ENCODE measurements at places on chromosomes 6 and 20. TPM values are rescaled to one million over a fixed set of nuclear protein-coding genes. Genes with fewer than 3 reads are reported as not detected.

The FNDC11 gene
- total RNA-seq, result 0.55 TPM

The ERVFRD-1 gene
- not detected for total RNA-seq

The MUC21 gene
- not detected for total RNA-seq

The GPR6 gene
- total RNA-seq, result not detected

The KCNQ5 gene
- 1.8 TPM for total RNA-seq

The NRN1 gene
- 10.7 TPM for total RNA-seq

The HDAC2 gene
- 65.6 TPM for total RNA-seq

The FBXO30 gene
- 47.1 TPM for total RNA-seq

The TNNC2 gene
- total RNA-seq, result not detected

The WFDC9 gene
- total RNA-seq, result not detected

The POM121L2 gene
- not detected for total RNA-seq

DNA sequence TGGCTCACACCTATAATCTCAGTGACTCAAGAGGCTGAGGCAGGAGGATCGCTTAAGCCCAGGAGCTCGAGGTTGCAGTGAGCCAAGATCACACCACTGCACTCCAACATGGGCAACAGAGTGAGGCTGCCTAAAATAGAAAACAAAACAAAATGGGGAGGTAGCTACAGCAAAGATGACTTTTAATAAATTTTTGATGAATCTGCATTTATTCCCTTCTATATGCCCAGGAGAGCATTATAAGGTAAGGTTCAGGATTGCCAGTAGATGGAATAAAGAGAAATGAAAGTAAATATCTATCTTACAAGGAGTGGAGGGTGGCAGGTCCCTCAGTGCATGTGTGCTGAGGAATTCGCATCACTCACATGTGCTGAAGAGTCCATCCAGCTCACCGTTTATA is 24.2 kb downstream of the UNC5CL start:
- DNase-seq, result no peak

DNA sequence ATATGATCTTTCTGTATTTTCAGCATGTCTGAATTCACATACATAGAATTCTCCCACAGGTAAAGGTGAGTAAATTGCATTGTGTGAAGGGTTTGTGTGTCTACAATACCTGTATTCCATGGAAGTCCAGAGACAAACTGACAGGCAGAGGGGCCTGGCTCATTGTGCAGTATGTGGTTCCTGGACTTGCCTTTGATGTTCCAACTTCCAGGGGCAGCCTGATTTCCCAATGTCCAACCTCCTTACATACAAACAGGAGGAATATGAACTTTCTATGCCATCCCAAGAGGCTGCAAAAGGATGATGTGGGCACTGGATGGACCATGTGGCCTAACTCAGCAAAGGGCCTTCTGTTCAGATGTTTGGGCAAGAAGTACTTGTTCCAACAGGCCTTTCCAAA is 58.5 kb downstream of the LYRM4 start:
- no peak for DNase-seq

- no peak for DNase-seq
Observed at GRCh38 chr6:46690141-46690755, 2.6 kb downstream of the TDRD6 start.

DNA sequence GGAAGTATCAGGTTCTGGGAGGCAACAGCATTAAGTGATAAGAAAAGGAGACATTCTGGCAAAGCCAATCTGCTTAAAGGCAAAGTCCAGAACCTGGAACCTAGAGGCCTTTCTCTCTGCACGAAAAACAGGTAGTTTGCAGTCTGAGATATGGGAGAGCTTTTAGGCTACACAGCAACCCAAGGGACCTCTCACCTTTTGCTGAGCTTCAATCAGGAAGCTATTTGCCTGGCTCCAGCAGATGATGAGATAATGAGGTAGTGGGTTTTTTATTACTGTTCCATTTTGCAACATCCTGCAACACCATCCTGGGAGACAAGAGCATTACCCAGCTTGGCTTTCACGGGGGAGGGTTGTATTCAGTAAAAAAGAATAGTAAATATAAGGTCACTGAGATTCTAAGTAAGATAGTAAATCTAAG is 143.1 kb downstream of the ADGRG6 start:
- no peak for DNase-seq

DNA sequence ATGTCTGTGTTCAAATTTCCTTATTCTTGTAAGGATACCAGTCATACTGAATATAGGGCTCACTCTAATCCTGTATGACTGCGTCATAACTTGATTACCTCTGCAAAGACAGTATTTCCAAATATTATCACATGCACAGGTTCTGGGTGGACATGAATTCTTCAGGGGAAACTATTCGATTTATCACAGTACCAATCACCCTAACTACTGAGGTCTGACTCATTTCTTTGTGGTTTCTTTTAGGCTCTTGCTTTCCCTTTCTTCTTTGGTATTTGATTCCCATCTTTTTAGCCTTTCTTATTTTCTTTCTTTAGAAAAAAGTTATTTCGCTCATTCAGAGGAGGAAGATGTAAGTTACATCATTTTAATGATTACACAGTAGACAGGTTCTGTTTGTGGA is 40.3 kb upstream of the TBX18 start:
- DNase-seq, result no peak

DNA sequence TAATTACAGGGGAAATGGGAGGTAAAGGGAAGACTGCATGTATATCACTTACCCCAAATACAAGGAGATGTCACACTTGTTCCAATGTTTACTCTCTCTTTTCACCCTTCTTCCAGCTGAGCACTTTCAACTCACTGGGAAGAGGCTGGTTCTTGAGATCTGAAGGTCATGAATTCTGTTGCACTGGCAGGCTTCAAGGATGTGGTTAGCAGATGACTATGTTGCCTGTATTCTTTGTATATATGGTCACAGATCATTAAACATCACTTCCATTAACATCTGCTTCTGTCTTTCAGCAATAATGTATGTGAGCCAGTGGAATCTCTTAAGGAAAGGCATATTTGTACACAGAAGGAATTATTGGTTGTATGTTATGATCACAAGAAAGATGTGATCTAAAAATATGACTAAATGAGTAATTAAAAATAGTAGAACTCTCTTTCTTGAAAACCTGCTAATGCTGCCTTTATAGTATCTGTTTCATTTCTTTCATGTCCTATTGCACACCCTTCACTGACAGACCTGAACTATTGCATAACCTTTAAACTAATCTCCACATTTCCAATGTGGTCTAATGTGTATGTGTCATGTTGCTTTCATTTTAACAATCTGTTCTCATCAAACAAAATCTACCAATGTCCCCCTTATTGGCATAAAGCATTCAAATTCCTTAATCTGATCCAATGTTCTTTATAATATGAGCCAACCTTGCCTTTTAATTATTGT is 131.4 kb upstream of the EPHA7 start:
- no peak for DNase-seq

GRCh38 chr6:33856655-33857054 is 52.9 kb upstream of the MLN start:
- DNase-seq, result no peak

GRCh38 chr20:52031563-52032303 is 159.8 kb downstream of the ZFP64 start:
- DNase-seq, result no peak

GRCh38 chr6:89862273-89862672 is 32.0 kb upstream of the GJA10 start:
- no peak for DNase-seq

DNA sequence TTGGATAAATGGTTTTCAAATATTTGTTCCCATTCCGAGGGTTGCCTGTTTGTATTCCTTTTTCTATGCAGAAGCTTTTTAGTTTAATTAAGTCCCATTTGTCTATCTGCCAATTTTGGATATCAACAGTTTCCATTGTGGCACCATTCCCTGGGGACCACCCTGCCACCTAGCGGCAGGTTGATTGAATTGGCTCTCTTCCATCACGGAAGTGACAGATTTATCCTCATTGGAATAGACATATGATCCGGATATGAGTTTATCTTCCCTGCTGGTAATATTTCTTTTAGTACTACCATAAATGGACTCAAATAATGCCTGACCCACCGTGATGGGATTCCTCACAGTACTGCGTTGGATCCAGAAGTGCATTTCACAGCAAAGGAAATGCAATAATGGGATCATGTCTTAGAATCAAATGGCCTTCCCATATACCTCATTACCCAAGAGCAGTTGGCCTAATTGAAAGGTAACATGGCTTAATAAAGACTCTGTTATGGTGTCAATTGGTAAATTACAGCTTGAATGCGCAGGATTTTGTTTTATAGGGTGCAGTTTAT is 327.0 kb downstream of the BMP2 start:
- no peak for DNase-seq

DNA sequence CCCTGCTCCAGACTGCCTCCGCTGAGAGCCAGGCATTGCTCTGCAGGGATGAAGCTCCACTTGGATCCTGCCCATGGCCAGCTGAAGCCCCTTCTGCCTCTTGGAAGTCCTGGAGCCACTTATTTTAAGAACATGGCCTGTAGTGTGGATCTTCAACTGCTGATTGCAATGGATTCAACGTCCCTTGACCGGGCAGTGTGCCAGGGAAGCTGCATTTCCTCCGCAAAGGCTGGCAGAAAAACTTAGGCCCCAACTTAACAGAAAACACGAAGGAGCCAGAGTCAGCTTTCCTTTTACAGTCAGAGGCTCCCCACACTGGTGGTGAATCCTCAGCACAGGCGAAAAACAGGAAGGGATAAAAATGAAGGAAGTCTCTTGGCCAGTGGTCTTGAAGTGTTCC is 26.3 kb upstream of the FOXQ1 start:
- no peak for DNase-seq

DNA sequence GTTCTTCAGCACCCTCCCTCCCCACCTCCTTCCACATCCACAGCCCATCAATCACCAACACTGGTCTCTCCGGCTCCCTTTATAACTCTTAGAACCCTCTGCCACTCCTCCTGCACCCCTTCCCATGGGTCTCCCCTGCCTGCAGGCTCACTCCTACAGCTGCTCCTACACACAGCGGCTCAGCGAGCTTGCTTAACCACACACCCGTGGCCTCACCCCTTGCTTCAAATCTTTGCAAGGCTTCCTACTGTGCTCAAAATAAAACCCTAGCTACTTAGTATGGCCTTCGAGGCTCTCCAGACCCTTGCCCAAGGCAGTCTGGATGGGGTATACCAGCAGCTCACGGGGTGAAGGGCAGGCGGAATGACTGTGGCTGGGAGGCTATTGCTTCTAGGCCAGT is 63.7 kb downstream of the JPH2 start:
- DNase-seq, result no peak

- no peak for DNase-seq
Observed at GRCh38 chr6:134589512-134589911, 271.6 kb upstream of the SGK1 start.

GRCh38 chr6:35719404-35719829 is 17.4 kb upstream of the ARMC12 start:
- DNase-seq, result no peak

DNA sequence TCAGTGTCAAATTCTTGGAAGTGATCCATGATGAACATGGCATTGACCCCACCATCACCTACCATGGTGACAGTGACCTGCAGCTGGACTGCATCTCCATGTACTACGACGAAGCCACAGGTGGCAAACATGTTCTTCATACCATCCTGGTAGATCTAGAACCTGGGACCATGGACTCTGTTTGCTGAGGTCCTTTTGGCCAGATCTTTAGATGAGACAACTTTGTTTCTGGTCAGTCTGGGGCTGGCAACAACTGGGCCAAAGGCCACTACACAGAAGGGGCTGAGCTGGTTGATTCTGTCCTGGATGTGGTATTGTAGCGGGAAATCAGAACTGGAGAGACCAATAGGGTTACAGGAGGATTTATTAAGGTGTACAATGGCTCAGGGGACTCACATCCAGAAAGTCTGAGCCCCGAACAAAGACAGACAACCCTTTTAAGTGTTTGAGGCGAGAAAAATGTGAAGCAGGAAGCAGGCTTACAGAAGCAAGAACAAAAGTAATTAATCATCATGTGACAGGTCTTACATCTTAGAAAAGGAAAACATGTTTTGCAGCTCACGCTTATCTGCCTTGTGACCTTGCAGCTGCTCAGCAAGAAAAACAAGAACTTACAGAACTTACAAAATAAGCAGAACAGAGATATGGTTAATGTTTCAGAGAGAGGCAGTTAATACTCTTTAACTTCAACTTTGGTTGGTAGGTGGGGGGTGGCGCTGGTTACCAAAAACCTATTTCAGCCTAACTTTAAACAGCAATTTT is 58.8 kb upstream of the MOCS1 start:
- DNase-seq, result no peak

GRCh38 chr6:51339728-51340127 is 521.1 kb downstream of the TFAP2B start:
- no peak for DNase-seq

- no peak for DNase-seq
Observed at GRCh38 chr6:139003751-139004150, 15.7 kb upstream of the REPS1 start.

GRCh38 chr6:163545370-163545769 is 130.9 kb downstream of the QKI start:
- DNase-seq, result no peak

DNA sequence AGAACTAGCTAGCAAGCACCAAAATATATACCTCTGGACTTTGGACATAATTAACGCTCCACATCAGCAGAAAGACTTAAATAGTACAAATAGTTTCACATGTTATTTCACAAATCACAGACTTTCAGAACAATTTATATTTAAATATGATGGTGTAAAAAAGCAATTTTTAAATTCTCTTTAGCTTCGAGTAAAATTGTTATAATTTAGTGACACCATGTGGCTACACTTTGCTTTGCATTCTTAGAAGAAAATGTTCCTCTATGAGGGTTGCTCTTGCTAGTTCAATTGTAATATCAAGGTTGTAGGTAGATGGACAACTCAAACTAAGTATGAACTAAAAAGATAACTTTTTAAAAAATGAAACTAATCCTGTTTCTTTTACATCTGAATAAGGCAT is 69.0 kb downstream of the BTBD9 start:
- no peak for DNase-seq

DNA sequence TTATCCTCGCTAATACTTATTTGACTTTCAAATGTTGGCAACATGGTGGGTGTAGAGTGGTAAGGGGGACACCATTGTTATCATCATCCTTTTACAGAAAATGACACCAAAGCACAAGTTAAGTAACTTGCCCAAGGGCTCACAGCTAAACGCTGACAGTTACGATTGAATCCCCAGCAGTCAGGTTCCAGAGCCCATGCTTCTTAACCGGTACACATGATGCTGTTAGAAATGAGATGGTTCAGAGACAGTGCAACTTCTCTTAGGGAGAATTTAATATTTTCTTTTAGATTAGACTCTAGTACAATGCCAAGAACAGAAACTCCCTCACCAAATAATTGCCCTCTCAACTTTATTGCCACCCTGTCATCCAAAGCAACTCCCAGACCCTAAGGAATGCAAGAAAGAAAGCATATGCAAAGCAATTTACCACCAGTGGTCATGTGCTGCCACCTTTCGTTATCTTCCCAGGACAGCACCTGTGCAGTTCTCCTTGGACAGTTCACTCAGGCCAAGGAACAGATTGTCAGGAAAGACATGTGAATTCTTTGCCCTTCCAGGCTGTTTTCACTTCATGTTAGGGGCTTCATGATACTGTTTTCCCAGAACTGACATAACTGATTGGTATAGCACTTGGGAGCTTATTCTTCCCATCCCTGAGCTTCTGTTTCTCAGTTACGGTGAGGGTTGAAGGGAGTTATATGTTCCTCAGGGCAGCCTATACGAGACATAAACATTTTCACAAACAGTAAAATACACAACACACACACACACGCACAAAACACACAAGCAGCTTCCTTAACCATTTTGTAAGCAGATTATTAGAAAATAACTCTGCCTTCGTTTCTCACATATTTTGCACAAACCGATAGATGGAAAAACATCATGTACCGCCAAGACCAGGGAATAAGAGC is 5.1 kb downstream of the HLA-DMA start:
- no peak for DNase-seq

Data from sigmoid colon (tissue), 7 donors.